ENCODE measurements at places on chromosomes 2 and 18. TPM values are rescaled to one million over a fixed set of nuclear protein-coding genes. Genes with fewer than 3 reads are reported as not detected.

Gene EDAR
- 1.8 TPM for total RNA-seq

- no peak for DNase-seq
These were observed 830 bp downstream of the CYB5A start for GRCh38 chr18:74290794-74291471.

- DNase-seq = no peak
These were observed 114.4 kb upstream of the CHRNA1 start for GRCh38 chr2:174878537-174879147.

GRCh38 chr2:122063716-122064115 lies 308.3 kb downstream of the TSN start:
- DNase-seq = no peak

DNA sequence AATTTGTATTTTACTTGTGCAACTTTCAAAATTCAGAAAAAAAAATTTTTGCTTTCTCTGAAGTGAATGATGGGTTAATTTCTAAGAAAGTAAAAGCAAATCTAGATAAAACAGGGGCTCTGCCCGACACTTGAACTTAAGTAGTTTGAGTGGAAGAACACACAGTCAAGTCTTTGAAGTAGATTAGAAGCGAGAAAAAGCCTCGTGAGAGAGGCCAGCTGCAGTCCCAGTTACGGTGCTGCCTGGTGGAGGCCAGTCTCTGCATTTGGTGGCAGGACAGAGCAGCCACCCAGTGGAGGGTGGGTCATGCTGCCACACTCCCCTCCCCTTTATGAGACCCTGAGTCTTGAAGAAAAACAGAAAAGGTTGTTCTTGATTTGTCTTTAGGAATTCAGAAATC lies 81.8 kb downstream of the INPP5D start:
- DNase-seq = no peak

All from left lobe of liver (tissue), 2 donors.